ENCODE measurements at places on chromosomes 11 and 22. TPM values are rescaled to one million over a fixed set of nuclear protein-coding genes. Genes with fewer than 3 reads are reported as not detected.

DNA sequence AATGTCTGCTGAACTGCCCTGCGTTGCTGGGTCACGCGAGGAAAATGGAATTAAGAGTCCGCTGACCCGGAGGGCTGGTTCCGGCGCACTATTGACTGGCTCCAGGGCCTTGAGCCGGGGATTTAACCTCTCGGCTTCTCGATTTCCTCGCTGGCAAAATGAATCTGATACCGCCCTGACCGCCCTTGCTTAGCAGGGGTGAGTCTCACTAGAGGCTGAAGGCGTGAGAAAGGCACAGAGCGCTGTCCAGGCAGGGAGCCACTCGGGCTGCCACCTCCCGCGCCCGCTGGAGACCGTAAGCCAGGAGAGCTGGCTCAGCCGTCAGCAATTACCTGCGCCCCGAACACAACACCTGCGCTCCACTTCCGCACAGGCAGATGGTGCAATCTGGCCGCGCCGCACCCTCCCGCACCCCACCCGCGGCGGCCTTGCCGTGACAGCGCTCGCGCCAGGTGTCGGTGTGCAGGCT is 65.6 kb downstream of the BUD13 start:
- DNase-seq, result no peak

DNA sequence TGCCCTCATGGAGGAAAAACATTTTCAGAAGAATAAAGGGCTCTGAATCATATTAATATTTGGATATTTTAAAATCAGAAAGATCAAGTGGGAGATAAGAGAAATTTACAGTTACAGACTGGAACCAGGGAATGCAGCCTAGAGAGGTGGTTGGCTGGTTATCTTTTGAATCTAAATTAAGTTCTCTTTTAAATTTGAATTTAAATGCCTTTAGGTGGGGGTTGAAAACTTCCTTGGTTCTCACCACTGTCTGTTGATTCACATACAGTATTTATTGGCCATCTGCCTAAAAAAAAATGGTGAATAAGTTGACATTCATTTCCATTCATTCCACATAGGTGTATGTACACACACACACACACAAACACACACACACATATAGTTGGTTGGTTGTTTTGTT is 35.7 kb upstream of the PTPRJ start:
- DNase-seq, result no peak

GRCh38 chr22:23184764-23185113 is 4.4 kb downstream of the BCR start:
- DNase-seq, result no peak

- no peak for DNase-seq
Measured at GRCh38 chr11:44789496-44789895, 62.7 kb downstream of the TSPAN18 start.

OR2AG2 gene
- total RNA-seq, result 0.08 TPM

SMARCB1 gene
- 126 TPM for total RNA-seq

All from osteocyte (in vitro differentiated cells).